ENCODE measurements at places on chromosomes 3 and 15.

- DNase-seq = no peak
Measured at GRCh38 chr3:127739347-127740135, 66.8 kb downstream of the ABTB1 start.

- DNase-seq = no peak
Measured at GRCh38 chr3:175770426-175770825, 911.3 kb downstream of the NAALADL2 start.

DNA sequence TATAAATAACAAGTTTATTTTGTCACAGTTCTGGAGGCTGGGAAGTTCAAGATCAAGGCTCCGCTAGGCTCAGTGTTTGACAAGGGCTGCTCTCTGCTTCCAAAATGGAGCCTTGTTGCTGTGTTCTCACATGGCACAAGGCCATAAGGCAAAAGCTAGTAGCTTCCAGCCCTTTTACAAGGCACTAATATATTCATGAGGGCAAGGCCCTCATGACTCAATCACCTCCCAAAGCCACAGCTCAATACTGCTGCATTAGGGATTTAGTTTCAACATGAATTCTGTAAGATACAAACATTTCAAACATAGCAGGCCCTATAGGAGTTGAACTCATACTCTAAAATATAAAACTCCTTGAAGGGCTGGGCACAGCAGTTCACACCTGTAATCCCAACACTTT lies 30.2 kb downstream of the ZBTB11 start:
- DNase-seq = no peak

- DNase-seq = no peak
Measured at GRCh38 chr15:59169251-59169708, 37.4 kb upstream of the LDHAL6B start.

GRCh38 chr3:161104561-161105551 lies at the start of gene B3GALNT1:
B3GALNT1 (minus strand) TSS chr3:161105349; CDS start chr3:161086754, 18,595 bp downstream.
- DNase-seq = no peak

- DNase-seq = no peak
Measured at GRCh38 chr15:70499791-70500190, 263.6 kb downstream of the UACA start.

DNA sequence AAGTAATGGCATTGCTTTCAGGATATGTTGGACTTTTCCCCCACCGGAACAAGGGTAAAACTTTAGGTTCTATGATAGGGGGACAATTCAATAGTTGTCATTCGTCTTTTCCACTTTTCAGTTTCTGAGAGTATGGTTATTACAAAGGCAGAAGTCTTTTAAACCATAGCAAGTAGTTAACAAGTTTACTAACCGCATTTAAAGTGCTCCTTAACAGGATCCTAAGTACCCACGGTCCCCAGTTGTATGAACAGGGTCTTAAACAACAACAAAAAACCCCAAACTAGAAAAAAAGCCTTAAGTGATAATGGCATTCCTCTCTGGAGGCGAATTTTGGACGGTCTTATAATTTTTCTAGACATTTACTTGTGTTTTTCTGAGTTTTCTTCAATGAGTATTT lies 831 bp downstream of the IFT57 start:
- no peak for DNase-seq

GRCh38 chr3:71389911-71390573 lies 193.5 kb downstream of the FOXP1 start:
- DNase-seq = no peak

All from effector memory CD8-positive, alpha-beta T cell (primary cell).